H7 (cell line): ENCODE measurements at places on chromosomes 12 and 14.

DNA sequence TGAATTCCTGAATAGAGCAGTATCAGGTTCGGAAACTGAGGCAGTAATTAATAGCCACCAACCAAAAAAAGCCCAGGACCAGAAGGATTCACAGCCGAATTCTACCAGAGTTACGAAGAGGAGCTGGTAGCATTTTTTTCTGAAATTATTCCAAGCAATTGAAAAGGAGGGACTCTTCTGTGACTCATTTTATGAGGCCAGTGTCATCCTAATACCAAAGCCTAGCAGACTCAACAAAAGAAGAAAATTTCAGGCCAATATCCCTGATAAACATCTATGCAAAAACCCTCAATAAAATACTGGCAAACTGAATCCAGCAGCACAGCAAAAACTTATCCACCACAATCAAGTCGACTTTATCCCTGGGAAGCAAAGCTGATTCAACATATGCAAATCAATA is 202.3 kb upstream of the SLC16A7 start:
- no peak for DNase-seq

- peak; percentile 49 for DNase-seq
Measured at GRCh38 chr12:3885277-3886094, 12.3 kb upstream of the PARP11 start.

- no peak for DNase-seq
Measured at GRCh38 chr12:77777274-77777673, 53.4 kb upstream of the NAV3 start.

DNA sequence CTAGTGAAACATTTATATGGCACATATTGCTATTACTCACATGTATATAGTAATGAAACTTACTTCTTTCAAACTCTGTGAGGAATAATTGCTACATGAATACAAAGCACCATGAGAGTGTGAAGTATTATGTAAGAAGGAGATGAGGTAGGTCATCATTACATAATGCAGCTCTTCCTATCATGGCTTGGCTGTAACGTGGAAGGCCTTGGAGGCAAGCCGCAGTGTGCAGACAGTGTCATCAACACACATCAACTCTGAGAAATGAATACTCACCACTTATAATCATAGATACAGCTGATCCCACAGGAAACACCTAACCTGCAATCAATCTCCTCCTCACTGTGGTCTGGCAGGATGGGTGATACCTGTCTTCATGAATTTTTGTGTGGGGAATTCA is 49.9 kb upstream of the CCDC91 start:
- DNase-seq: no peak

DNA sequence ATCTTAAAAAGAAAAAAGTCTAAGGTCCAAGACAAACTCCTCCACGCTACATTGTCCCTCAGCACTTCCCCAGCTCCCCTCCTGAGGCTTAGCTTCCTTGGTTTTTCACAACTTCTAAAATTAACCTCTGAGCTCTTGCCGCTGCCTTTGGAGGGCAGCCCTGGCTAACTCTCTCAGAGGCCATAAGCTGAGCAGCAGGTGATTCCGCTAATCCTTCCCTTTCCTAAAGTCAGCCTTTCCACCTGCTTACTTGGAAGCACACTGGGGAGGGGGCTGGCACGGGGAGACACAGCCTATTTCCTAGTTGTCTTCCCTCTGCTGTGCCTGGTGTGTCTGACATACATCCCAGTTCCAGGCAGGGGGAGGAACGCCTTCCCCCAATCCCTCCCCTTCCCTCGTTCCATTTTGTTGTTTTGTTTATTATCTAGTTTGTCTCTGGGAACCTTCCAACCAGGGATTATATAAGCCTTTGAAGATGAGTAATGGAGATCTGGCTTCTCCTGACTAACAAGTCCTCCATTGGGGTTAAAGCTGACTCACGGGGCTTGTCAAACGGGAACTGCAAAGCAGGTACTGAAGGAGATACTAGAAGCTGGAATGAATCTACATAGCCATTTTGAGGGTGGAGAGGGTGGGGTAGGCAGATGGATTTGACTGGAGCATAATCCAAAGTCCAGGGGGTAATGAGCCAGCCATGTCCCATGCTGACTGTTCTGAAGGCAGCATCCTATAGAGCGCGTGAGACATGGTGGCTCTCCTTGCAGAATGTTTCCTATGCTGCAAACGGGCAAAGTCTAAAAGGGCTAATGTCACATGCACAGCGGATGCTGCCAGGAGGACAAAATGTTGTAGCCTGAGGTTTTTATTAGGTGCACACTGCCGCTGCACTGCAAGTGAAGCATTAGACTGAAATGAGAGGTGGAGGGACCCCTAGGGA is 230.8 kb downstream of the FOXN3 start:
- DNase-seq: peak; percentile 42

GRCh38 chr14:60250257-60251035 is 1.4 kb downstream of the PPM1A start:
- peak; percentile 14 for DNase-seq

GRCh38 chr12:98894412-98895085 is 249.5 kb downstream of the APAF1 start:
- peak; percentile 78 for DNase-seq

DNA sequence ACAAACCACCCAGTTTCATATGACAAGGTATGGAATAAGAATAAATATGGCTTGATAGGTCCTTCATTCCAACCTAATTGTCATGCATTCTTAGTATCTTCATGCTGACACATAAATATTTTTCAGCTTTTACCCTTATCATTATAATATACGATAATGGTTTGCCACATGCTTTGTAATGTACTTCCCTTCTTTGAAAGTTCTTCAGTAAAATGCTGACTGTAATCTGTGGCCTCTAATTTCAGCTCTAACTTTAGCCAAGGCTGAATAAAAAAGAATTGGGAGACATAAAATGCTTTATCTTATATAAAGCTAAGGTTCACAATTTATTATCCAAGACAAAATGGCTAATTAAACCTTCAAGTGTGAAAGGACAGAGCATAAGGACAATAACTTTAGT is 2.6 kb upstream of the MAP4K5 start:
- no peak for DNase-seq

GRCh38 chr12:5745251-5745888 is 199.7 kb downstream of the ANO2 start:
- peak; percentile 79 for DNase-seq

- no peak for DNase-seq
Measured at GRCh38 chr14:32110548-32110896, 33.4 kb downstream of the ARHGAP5 start.

DNA sequence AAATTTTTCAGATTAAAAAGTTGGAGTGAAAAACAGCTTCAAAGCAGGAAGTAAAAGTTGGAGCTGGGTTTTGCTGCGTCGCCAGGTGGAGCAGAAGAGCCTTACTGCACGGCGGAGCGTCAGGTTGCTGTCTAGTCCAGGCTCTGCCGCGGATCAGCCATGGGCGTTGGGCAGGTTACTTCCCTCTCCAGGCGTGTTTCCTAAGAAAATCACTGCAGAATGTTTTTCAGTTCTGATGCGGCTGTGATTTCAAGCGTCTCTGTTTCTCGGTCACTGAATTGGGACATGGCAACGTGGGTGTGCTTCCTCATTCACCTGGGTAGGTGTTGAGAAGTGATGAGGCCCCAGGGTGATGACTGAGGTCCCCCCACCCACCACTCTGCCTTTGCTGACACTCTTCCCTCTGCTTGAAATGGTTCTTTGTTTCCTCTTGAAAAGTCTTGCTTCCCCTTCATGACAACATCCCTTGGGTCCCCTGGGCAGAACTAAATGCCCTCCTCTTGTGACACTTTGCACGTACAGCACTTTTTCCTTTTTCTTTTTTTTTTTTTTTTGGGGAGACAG is 7.6 kb downstream of the EVL start:
- no peak for DNase-seq

GRCh38 chr12:24741216-24741615 is 207.7 kb downstream of the BCAT1 start:
- no peak for DNase-seq

GRCh38 chr14:93991212-93991611 is 5.9 kb upstream of the CCDC197 start:
- no peak for DNase-seq

- DNase-seq: peak; percentile 30
Measured at GRCh38 chr14:61187196-61187905, 93.8 kb downstream of the TMEM30B start.

DNA sequence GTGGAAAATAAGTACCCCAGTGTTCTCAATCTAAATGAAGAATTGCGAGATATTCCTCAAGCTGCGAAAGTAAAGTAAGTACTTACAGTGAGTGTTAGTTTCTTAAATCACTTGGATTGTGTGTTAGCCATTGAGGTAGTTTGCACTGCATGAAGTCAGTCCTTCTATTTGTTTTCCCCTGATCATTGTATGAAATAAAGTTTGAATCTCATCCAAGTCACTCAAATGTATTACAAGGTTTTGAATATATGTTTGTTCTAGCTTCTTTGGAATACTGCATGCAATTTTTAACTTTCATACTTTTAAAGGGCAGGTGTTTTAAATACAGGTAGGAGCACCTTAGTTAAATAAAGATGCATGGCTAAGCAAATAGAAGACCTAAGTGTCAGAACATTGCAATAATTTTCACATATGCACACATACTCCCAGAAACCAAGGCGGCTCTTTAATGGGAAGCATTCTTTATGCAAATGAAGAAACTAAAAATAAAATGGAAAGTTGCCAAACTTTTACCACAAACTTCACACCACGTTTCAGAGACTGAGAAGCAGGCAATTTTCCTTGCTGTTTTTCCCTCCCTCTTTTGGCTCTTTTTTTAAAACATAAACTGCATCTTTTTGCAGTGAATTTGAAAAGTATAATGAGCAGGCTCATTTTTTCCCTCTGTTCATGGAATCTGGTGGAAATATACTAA is 105.6 kb downstream of the GPR135 start:
- no peak for DNase-seq

GRCh38 chr14:102878970-102879460 is 43.4 kb upstream of the AMN start:
- DNase-seq: no peak

GRCh38 chr14:48527832-48528231 is 852.4 kb upstream of the MDGA2 start:
- no peak for DNase-seq

- DNase-seq: peak; percentile 33
Measured at GRCh38 chr12:121287267-121287954, 9.1 kb downstream of the CAMKK2 start.

DNA sequence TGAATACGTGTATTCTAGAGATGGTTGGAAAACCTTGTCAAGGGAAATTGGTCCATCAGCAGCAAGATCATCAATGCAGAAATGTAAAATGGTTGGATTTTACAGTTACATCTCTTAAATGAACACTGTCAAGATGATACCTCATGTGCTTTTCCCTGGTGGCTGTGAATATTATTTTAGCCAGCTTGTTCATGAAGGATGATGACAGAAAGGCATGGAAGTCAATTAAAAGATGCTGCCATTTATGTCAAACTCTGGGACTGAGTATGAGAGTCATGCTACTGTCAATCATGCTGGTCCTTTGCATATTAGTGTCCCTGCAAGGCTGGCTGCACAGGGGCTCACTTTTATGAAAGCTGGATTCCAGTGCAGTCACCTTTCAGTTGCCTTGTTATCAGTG is 10.3 kb upstream of the RERG start:
- DNase-seq: no peak

DNA sequence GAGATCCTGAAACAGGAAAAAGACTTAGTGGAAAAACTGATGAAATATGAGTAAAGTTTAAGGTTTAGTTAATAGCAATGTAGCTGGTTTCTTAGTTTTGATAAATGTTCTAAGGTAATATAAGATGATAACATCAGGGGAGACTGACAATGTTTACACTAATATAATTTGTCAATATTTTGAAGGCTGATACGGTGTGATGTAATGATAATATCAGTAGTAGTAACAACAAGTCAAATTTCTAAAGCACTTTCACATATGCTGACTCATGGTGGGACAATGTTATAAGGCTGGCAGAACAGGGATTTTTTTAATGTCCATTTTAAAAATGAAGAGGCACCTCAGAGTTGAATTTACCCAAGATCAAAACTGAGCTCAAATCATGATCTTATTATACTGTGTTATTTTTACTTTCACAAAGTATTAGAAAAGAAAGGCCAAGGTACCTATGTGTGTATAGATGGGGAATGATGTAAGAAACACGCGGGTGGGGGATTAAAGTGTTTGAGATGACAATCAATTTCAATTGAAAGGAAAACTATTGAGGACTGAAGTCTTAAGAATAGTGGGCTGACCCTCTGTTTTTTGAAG is 2.4 kb upstream of the FLRT2 start:
- DNase-seq: no peak

DNA sequence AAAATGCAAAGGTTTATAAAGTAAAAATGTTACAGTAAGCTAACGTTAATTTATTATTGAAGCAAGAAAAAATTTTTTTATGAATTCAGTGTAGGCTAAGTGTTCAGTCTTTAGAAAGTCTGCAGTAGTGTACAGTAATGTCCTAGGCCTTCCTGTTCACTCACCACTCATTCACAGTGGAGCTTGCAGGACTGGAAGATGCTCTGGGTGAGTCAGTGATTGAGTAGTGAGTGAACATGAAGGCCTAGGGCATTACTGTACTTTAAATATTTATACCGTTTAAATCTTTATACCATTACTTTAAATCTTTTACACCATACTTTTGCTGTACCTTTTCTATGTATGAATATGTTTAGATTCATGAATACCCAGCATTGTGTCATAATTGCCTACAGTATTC is 120.3 kb upstream of the SLC38A4 start:
- DNase-seq: no peak

DNA sequence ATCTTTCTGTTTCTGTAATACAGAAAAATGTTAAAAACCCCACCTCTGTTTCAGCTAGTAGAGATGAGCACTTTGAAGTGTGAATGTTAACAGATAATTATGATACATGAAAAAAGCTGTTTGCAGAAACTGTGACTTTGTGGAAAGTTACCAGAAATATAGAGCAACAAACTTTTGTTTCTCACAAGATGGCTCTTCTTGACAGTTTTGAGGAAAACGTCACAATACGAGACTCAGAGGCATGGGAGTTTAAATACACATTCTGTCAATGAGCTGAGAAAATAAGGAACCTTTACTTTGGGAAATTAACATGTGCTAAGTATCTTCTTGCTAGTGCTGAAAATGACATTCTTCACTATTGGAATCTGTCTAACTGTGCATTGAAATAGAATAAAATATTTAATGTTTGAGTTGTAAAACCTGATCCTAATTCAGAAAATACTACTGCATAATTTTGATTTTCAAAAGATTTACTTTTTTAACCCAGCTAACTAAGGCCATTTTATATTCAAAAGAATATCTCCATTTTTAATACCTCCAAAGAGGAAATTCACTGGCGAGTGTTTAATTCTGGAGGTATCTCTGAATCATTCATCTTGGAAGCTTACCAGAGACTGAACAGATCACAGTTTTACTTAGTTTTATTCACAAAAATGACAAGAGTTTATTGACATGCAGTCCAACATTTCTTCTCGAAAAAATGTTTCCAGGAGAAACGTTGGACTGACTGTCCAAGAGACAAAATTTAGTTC is 308.9 kb upstream of the LRFN5 start:
- no peak for DNase-seq

DNA sequence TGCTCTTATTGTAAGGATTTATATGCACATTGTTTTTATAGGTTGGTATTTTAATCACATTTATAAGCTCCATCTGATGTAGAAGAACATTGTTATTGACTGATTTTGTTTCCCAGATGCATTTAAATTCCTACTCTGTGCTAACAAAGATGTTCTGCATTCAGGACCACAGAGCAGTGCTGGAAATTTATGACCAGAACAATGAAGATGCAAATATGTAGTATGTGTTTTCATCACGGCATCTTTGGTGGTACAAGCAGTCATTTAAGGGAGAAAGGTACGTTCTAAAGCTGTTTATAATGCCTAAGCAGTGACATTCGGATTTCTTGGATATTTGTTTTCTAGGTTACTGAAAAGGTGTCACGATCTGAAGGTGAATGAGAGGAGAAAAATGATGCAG is 66.5 kb downstream of the TRIM9 start:
- DNase-seq: no peak
